Naive thymus-derived CD4-positive, alpha-beta T cell (primary cell): ENCODE measurements at places on chromosomes 13 and 19. TPM values are rescaled to one million over a fixed set of nuclear protein-coding genes. Genes with fewer than 3 reads are reported as not detected.

- H3K27me3 ChIP-seq = peaks cover 4% of the 10 kb centered on the region
- DNase-seq = no peak
- H3K4me1 ChIP-seq = no peaks in the 10 kb centered on the region
- H3K36me3 ChIP-seq = no peaks in the 10 kb centered on the region
- no peak overlapping the region for H3K27ac ChIP-seq
These were observed 366.2 kb downstream of the DNAJC15 start for GRCh38 chr13:43389573-43389972.

DNA sequence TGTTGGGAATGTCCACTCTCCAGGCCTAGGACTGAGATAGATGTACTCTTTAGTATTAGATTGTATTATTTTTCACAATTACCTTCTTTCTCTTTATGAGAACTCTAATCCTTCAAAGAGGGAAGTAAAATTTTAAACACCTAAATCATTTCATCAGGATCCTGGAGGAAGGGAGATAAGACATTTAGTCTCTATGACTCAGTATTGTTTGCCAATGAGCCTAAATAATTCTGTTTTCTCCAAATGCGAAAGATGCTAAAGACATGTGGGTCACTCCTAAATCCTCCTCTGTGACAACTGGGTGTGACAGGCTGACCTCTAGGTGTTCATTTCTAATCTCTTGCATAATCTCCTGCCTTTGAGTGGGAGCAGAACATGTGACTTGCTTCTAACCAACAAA, 1736.6 kb upstream of the MIR17HG start:
- H3K4me1 ChIP-seq = no peaks in the 10 kb centered on the region
- H3K27ac ChIP-seq = no peak overlapping the region
- H3K27me3 ChIP-seq = no peaks in the 10 kb centered on the region
- no peak overlapping the region for H3K4me3 ChIP-seq

DNA sequence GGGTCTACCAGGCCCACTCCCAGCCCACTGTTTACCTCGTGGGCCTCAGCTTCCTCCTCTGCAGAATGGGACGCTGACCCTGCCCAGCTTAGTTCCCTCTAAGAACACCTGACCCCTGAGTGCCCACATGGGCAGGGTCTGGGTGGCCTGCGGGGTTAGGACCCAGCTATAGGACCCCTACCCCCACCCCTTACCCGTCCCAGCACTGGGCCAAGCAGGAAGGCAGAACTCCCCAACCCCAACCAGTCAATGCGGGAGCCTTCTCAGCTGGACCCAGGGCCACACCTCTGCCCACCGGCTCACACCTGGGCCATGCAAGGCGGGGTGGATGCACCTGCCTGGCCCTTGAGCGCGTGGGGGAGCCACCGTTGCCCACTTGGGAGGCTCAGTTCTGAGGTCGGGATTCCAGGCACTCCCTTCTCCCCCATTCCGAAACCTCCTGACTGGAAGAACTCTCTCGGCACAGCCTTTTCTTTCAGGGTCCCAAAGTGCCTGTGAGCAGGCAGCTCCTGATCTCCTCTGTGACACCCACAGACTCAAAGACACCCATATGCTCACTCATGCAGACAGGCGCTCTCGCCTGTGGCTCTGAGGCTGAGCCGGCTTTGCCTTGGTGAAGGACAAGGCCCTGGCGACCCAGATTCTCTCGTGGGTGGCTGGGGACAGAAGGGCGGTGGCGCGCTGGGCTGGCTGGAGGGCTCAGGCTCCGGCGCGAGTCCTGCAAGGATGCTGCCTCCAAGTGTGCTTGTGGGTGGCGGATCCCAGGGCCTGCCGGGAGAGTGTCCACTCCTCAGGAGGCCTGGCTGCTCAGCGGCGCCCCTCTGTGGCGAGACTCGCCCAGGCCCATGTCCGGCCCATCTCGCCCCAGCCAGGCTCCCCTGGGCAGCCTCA, 27.9 kb upstream of the PARP4 start:
- no peaks in the 10 kb centered on the region for H3K4me1 ChIP-seq
- H3K36me3 ChIP-seq = no peaks in the 10 kb centered on the region
- no peak overlapping the region for H3K27ac ChIP-seq
- no peak overlapping the region for H3K4me3 ChIP-seq

DNA sequence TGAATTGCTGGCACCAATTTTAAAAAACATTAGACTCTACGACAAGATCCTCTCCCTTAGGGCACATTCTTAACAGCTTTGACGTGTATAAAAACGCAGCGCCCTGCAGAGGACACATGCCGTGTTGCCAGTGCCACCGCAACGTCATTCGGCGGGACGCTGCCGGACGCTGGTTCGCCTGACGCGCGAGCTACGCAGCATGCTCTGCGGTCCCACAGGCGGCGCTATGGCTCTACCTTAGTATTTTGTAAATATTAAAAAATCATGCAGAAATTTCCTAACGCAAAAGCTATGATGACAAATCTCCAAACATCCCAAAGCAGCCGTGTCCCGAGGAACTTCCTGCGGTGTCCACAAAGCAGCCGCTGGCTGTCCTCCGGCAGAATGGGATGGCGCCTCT, 4.2 kb upstream of the ADPRHL1 start:
- H3K36me3 ChIP-seq = no peaks in the 10 kb centered on the region
- H3K4me3 ChIP-seq = no peak overlapping the region
- no peak overlapping the region for H3K27ac ChIP-seq
- H3K4me1 ChIP-seq = no peaks in the 10 kb centered on the region
- DNase-seq = no peak
- H3K27me3 ChIP-seq = no peaks in the 10 kb centered on the region

The HCST gene
- total RNA-seq = 117 TPM

The MAG gene
- total RNA-seq = not detected

DNA sequence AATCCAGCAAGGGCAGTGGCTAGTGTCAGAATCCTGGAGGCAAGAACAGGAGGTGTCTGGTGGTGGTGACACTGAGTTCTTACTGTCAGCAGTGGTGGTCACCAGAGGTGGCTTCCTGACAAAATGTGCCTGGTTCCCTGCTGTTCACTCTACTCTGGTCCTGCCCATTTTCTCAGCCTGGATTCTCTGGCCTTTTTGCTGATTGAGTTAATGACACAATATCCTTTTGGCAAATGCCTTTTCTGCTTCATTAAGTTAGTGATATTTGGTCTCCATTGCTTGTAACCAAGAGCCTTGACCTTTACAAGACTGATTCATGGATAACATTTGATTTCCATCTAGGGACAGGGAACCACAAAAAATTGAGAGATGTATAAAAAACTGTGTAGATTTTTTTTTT, 51.1 kb downstream of the RFC3 start:
- no peak for DNase-seq
- H3K27me3 ChIP-seq = no peaks in the 10 kb centered on the region
- H3K27ac ChIP-seq = no peak overlapping the region
- H3K36me3 ChIP-seq = no peaks in the 10 kb centered on the region

The NEK5 gene
- 0.13 TPM in 1 of 2 replicates, not detected in the other for total RNA-seq

GRCh38 chr19:33683881-33684537, 62.3 kb downstream of the CHST8 start:
- H3K27ac ChIP-seq = no peak overlapping the region
- no peaks in the 10 kb centered on the region for H3K4me1 ChIP-seq
- H3K27me3 ChIP-seq = no peaks in the 10 kb centered on the region
- no peak overlapping the region for H3K4me3 ChIP-seq
- no peak for DNase-seq

GRCh38 chr13:35552172-35552844, 75.8 kb upstream of the MAB21L1 start:
- H3K36me3 ChIP-seq = no peaks in the 10 kb centered on the region
- H3K27me3 ChIP-seq = no peaks in the 10 kb centered on the region
- no peaks in the 10 kb centered on the region for H3K4me1 ChIP-seq
- H3K4me3 ChIP-seq = no peak overlapping the region

The SHC2 gene
- not detected for total RNA-seq

DNA sequence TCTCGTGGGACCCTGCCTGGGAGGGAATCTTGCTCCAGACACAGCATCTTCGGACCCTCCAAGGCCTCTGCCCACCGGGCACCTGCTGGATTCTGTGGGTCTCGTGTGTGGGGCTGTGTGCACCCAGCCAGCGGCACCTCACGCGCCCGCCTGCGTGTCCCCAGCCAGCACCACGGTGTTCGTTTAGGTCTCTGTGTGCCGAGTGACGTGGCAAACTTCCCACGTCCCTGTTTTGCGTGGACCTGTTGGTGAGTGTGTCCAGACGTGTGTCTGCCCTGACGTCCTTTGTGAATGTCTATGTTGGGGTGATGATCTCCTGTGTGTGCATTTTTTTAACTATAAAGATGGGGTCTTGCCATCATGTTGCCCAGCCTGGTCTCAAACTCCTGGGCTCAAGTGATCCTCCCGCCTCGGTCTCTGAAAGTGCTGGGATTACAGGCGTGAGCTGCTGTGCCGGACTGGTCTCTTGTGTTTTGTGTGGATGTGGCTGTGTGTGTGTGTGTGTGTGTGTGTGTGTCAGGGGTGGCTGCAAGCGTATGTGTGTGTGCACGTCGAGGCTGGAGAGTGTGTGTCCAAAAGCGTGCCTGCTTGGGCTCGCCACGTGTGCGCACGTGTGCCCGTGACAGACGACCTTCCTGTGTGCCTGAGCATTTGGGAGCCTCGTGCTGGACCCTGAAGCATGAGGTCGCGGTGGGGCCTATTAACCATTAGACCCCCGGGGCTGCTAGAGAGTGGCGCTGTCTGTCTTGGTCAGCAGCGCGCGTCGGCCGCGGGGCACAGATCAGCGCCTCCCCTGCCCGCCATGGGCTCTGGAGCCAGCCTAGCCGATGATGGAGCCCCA, 15.7 kb downstream of the ARID3A start:
- no peaks in the 10 kb centered on the region for H3K36me3 ChIP-seq
- H3K27ac ChIP-seq = peak overlapping the region; percentile 47
- DNase-seq = no peak
- H3K4me3 ChIP-seq = peak overlapping the region; percentile 59
- H3K4me1 ChIP-seq = peaks cover 20% of the 10 kb centered on the region
- no peaks in the 10 kb centered on the region for H3K27me3 ChIP-seq

DNA sequence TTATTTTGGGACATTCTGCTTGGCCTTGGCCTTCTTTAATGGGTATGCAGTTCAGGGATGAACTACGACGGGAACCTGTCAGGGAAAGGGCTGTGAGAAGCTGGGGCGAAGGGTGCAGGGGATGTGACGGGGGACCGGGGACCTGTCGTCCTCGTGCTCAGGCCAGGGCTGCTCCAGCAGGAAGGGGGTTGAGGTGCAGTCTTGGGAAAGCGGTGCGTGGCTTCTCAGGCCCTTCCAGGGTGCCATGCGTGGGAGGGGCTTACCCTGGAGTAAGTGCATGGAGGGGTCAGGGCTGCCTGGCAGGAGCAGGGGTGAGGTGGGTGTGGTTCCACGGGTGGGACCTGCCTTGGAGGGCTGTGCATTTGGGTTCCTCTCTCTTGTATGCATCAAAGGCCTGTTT, 100.8 kb downstream of the TEX29 start:
- H3K4me3 ChIP-seq = no peak overlapping the region
- no peak for DNase-seq
- no peaks in the 10 kb centered on the region for H3K27me3 ChIP-seq
- H3K27ac ChIP-seq = no peak overlapping the region
- H3K4me1 ChIP-seq = no peaks in the 10 kb centered on the region

- no peak overlapping the region for H3K27ac ChIP-seq
- no peaks in the 10 kb centered on the region for H3K27me3 ChIP-seq
These were observed 421.4 kb downstream of the COG6 start for GRCh38 chr13:40076765-40077362.

- H3K4me3 ChIP-seq = no peak overlapping the region
- H3K27me3 ChIP-seq = no peaks in the 10 kb centered on the region
- no peak overlapping the region for H3K27ac ChIP-seq
- DNase-seq = no peak
- H3K36me3 ChIP-seq = no peaks in the 10 kb centered on the region
These were observed 326.7 kb downstream of the RBM26 start for GRCh38 chr13:79079351-79079839.

- no peaks in the 10 kb centered on the region for H3K27me3 ChIP-seq
- H3K36me3 ChIP-seq = no peaks in the 10 kb centered on the region
- H3K4me3 ChIP-seq = peak overlapping the region; percentile 41
- DNase-seq = peak; percentile 43
These were observed 9.0 kb downstream of the CAPN12 start for GRCh38 chr19:38735257-38735686.

DNA sequence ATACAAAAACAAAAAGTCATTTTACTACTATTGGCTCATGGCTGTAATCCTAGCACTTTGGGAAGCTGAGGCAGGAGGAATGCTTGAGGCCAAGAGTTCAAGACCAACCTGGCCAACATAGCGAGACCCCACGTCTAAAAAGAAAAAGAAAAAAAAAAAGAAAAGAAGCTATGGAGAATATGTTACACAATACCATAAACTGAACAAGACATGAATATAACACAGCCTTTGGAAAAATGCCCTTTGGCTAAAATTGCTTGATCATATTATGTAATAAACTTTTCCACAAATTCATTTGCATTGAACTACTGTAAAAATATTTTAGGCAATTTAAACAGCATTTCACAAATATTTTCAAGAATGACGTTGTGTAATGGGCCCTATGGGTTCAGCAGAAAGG, 3.7 kb upstream of the ZNF415 start:
- no peaks in the 10 kb centered on the region for H3K27me3 ChIP-seq
- H3K27ac ChIP-seq = no peak overlapping the region
- H3K4me3 ChIP-seq = no peak overlapping the region
- H3K36me3 ChIP-seq = no peaks in the 10 kb centered on the region
- DNase-seq = no peak

The DAND5 gene
- not detected for total RNA-seq

The LNX2 gene
- 4.5 TPM for total RNA-seq
